Heart left ventricle (tissue), 16 donors: ENCODE measurements at places on chromosomes 2 and 18.
A peak's percentile ranks its signal among the peaks of the same experiment; 100 is the strongest.

- DNase-seq, result peak; percentile 79
Observed at GRCh38 chr2:231387904-231388724, 7.4 kb upstream of the B3GNT7 start.

GRCh38 chr2:234491897-234492296 is 5.0 kb downstream of the ARL4C start:
- DNase-seq, result no peak

DNA sequence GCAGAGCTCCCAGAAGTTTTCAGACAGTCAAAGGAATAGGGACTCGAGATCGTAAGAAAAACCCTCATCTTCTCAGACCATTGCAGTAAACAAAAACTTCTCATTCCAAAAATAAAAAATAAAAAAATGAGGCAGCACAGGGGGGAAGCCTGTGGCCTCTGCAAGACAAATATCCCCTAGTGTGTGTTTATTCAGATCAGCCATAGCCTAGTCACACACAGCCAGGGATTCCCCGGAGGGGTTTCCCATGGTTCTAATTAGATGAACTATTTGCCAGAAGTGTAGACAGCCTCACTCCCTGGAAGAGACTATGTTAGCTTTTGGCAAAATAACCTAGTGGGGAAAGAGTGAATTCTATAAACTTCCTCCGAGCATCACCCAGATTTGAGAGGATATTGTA is 122.9 kb upstream of the KLF7 start:
- no peak for DNase-seq

GRCh38 chr2:137828624-137829023 is 135.6 kb upstream of the HNMT start:
- no peak for DNase-seq

DNA sequence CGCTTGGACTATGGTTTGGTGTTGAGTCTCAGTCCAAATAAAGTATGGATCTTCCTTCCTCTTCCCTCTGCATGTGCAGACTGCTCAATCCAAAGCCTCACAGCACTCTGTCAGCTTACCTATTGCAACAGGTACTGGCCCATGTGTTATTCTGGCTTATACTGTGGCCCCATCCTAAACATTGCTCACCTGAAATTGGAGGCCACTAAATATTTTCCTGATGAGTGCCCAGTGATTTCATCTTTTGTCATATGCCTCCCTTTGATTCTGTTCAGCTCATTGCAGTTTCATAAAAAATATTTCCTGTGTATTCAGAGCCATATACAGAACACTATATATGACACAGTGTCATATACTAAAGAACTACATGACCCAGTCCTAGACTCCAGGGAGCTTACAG is 86.3 kb upstream of the FAM136A start:
- no peak for DNase-seq

DNA sequence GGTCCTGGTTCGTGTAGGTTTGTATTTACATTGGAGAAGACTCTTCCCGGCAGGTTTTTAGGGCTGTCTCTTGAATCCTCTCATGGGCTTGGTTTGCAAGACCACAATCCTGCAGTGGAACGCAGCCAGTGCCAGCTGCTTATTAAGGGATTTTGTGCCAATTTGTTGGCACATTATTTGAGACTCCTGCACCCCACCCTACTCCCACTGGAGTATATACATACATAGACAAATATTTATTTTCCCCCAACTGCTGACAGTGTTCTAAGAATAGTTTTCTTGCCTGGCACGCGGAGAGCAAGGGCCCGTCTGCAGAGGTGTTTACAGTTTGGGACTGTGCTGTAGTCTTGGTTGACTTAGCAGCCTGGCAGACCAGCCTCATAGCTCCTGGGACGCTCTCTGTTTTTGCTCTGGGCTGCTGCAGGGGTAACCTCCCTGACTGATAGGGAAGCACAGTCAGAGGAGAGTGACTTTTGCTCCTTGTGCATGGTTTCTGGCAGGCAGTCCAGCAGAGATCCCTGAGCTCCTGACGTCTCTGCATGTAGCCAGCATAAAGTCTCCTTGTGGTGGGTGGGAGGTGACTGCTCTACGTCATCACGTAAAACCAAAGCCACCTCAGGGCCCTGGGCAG is 1.9 kb downstream of the LDLRAD4 start:
- DNase-seq, result peak; percentile 48

GRCh38 chr2:121561617-121562268 is 31.1 kb downstream of the RNU4ATAC start:
- no peak for DNase-seq

DNA sequence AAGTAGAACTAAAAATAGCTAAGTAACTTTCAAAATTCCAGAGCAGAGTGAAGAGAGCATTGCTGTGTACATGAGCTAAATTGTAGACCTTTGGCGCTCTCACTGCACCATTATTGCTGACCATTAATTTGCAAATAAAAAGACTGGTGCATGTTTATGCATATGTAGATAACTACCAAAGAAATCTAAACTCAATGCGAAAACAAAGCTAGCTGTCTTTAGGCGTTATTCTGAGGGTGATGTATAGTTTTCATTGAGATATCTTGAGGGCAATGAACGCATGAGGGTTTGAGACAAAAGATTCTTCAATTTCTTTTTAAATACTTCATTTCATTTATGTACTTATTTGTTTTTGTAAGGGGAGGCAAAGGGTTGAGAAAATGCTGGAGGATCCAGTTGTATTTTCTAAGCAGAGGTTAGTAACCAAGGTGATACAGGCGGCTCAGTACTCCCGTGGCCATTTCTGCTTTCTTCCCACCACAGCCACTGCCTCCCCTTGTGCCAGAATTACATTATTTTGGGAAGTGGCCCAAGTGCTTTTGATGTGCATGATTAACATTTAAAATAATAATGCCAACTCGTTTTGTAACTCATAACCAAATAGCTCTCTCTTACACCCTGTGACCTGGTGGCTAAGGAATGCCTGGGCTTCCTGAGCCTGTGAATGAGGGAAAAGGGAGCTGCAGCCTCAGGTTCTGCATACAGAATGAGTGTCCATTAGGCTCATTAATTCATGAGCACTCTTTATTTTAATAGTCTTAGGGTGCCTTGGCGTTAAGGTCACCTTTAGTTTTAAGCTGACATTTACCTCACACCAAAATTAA is 797.8 kb upstream of the GYPC start:
- DNase-seq, result no peak

- no peak for DNase-seq
Observed at GRCh38 chr2:164388511-164388910, 232.8 kb downstream of the GRB14 start.

- no peak for DNase-seq
Observed at GRCh38 chr2:107062173-107062572, 176.2 kb upstream of the ST6GAL2 start.

- no peak for DNase-seq
Observed at GRCh38 chr18:39555496-39555895, 1989.9 kb upstream of the CELF4 start.

- DNase-seq, result no peak
Observed at GRCh38 chr18:38520786-38521185, 955.2 kb upstream of the CELF4 start.

DNA sequence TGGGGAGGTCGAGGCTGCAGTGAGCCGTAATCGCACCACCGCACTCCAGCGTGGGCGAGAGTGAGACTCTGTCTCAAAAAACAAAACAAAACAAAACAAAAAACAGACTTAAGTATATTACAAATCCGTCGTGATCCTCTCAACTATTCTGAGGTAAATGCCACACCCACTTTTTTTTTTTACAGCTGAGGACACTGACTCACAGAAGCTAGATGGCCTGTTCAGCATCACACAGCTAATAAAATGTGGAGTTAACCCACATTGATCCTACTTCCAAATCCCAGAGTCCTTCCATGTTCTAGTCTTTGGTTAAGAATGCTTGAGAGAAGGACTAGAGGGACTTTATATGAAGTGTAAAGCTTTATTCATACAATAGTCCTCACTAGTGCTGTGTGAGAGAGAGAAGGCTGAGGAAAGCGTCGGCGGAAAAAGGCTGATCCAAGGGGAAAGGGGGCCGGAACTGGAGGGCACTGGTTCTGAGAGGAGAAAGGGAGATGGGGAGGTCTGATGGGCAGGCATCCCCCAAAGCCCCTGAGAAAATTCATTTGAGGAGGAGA is 627 bp downstream of the RNF25 start:
- no peak for DNase-seq

DNA sequence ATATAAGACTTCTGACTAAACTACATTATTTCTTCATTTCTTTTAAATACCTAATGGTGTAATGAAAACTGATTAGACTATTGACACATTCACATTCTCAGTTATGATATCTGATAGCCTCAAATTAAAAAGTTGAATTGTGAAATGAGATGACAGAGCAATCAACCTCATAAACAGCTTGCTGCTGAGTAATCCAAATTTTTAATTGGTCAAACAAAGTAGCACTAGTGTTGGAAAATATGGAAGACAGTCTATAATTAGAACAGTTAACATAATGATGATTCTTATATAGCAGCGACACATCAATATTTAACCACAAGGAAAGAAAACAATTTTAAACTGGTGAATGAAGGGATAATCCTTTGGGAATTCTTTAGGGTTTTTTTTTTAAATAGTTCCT is 91.9 kb upstream of the LRP1B start:
- DNase-seq, result no peak

- no peak for DNase-seq
Observed at GRCh38 chr2:19900931-19901441, 797 bp downstream of the TTC32 start.

- no peak for DNase-seq
Observed at GRCh38 chr2:195821566-195821932, 164.5 kb downstream of the SLC39A10 start.

DNA sequence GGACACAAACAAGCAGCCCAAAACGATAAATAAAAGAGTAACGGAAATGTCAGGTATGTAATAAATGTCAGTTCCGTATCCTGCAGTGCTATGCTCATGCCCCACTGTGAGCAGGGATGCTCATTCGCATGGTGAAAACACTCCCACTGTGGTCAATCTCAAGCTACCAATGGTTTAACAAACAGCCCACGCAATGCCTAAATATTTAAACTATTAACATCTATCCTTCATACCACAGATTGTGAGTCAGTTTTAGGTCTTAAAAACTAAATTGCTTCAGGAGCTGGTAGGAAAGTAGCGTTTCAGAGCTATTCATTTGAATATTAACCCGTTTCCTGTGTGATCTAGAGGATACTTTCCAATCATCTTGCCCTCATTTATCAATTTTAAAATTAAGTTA is 207.4 kb downstream of the TCF4 start:
- DNase-seq, result no peak

DNA sequence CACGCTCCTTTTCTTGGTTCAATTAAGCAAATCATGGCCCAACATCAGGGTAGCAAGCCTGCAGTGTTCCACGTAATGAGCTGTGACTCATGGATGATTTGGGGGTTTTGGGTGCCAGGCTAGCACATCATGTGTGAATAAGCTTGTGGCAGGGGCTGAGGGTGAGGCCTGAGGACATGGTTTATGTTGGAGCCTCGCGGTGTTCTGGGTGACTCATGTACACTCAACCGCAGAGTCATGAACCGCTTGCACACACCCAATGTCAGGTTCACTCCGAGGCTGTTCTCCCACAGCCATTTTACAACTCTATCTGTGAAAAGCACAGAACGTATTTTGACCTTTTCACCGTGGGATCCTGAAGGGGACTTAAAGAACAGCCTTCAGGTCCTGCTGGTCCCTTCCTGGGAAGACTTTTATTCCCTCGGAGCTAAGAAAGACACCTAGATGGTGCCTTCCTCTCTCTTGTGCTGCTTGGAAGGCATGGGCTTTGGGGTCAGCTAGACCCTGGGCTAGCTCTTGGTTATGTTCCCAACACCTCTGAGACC is 139.9 kb upstream of the ZEB2 start:
- DNase-seq, result no peak

DNA sequence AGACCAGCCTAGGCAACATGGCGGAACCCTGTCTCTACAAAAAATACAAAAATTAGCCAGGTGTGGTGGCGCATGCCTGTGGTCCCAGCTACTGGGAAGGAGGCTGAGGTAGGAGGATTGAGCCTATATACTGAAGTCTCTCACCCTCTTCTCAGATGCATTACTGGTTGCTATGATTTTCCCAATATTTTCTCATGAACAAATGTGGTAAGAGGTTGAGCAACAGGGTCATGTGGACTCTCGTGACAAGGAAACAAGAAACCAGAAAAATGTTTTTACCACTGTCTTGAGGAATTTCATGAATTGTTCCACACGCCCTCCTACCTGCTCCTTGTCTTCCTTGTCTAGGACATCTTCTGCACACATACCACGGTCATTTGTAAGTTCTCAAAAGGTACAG is 12.4 kb downstream of the LMAN2L start:
- DNase-seq, result no peak

GRCh38 chr2:64114063-64114911 is 29.9 kb downstream of the PELI1 start:
- DNase-seq, result no peak

DNA sequence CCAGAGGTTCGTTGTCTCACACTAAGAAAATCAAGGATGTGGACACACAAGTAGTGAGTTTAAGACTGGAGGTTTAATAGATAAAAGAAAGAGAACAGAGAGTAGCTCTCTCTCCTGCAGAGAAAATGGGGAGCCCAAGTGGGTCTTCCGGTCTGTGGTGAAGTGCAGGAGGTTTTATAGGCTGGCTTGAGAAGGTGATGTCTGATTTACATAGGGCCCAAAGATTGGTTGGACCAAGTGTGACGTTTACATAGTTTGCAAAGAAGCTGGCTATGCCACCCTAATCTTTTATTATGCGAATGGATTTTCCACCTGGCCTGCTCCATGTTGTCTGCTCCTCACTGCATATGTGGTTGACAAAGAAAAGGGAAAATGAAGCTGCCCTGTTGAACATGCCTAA is 430.4 kb upstream of the TRIB2 start:
- no peak for DNase-seq

DNA sequence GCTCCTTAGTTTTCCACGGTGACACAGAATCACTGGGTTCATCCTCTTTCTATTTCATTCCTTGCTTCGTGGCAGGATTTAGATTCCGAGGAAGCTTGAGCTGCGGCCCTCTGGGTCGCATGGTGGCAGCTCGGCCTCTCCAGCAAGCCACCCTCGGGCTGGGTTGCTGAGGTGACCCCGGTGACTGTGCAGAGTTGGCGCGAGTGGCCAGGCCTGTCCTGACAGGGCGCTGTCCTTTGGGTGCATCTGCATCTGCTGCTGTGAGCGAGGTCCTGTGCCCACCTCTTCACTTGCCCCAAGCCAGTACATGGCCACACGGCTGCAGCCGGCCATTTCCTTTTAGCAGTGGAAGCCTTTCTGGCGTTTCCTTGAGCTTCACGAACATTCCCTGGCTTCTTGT is 21.8 kb downstream of the PRELID3A start:
- no peak for DNase-seq

DNA sequence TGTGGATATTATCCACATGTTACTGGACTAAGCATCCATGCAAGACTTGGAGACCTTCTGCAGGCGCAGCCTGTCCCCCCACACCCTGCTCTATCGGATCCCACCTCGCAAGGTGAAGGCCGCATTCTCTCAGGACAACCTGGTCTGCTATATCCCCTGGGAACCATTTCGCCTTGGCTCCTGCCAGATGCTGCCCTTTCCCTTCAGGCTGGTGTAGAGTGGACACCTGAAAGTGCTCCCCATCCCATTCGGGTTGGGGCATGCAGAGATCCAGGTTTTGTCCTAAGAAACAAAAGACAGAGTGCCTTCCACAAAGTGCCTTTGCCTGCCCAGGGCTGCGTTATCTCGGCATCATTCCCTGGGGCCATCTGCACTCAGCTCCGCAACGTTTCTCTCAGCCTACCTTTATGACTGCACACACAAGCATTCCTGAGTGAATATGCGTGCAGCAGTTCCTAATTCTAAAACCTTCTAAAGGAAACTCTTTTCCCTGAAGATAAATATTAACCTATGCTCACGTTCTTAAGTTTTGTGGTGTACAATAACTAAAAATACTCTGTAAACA is 20.5 kb downstream of the FHL2 start:
- DNase-seq, result no peak

- no peak for DNase-seq
Observed at GRCh38 chr2:70091816-70092215, 4.5 kb downstream of the PCBP1 start.

GRCh38 chr2:57862727-57863126 is 183.9 kb upstream of the VRK2 start:
- DNase-seq, result no peak
